NCI-H2107 (cell line): ENCODE measurements at places on chromosomes 3 and 15.

DNA sequence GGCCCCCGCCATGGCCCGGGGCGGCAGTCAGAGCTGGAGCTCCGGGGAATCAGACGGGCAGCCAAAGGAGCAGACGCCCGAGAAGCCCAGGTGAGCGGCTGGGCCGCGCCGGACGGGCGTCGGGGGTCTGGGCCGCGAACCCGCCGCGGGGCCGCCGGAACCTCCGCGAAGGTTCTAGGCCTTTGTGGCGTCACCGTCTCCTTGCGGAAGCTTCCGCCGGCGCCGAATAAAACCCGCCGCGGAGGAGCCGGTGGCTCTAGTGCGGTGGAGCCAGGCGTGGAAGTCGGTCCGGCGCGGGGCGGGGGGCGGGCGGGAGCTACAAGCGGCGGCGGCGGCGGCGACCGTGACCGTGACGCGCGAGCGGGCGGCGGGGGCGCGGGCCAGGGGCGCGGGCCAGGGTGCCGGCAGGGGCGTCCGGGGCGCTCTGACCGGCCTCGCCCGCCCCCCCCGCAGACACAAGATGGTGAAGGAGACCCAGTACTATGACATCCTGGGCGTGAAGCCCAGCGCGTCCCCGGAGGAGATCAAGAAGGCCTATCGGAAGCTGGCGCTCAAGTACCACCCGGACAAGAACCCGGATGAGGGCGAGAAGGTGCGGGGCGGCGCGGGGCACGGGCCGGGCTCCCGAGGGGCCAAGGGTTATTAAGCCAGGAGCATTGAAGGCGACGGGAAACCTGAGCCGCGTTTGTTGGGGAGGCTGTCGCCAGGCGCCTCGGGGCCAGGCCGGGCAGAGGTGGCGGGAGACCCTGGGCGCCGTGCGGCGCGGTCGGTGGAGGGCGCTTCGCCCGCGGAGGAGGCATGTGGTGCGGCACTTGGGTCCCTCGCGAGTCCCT is at the start of gene DNAJA4:
TSS of gene DNAJA4 (plus strand) at position 259 of the 833 bp plus-strand sequence. CDS start at position 461, 202 bp downstream.
- no peak for DNase-seq

GRCh38 chr15:100821327-100821726 is 58.3 kb upstream of the ALDH1A3 start:
- DNase-seq = no peak

GRCh38 chr3:41503998-41504623 is 304.8 kb downstream of the CTNNB1 start:
- DNase-seq = no peak

DNA sequence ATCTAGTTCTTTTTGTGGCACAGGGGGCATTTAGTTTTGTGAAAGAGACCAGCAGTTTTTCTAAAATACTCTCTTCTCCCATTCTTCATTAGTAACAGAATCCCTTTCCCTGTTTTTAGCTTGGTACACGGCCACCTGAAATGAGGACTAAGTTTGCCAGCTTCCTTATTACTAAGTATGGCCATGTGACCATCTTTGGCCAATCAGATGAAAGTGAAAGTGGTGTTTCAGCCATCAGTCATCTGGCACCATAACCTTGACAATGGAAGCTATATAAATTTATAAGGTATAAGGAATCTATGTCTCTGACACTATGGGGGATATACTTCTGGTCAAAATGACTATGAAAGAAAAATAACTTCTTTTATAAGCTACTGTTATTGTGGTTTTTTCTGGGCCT is 570.4 kb downstream of the AGBL1 start:
- DNase-seq = no peak

- DNase-seq = no peak
Observed at GRCh38 chr15:74301583-74302361, 65.6 kb downstream of the CCDC33 start.

DNA sequence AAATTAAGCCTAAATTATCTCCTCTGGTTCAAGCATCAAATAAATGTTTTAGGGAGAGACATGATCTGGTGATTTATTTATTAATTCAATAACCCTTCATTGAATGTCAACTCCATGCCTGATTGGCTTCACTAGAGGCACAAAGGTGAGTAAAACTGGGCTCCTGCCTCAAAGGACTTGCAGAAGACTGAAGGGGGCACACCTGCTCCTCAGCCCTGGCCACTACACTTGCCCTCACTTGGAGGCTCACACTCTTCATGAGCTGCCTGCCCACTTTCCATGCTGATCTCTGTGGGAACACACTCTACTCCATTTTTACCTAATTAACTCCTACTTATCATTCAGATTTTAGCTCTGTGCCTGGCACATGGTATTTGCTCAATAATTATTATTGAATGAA is 84.4 kb upstream of the KCNMB2 start:
- no peak for DNase-seq

GRCh38 chr15:29086001-29086400 is 183.6 kb downstream of the NSMCE3 start:
- DNase-seq = no peak

DNA sequence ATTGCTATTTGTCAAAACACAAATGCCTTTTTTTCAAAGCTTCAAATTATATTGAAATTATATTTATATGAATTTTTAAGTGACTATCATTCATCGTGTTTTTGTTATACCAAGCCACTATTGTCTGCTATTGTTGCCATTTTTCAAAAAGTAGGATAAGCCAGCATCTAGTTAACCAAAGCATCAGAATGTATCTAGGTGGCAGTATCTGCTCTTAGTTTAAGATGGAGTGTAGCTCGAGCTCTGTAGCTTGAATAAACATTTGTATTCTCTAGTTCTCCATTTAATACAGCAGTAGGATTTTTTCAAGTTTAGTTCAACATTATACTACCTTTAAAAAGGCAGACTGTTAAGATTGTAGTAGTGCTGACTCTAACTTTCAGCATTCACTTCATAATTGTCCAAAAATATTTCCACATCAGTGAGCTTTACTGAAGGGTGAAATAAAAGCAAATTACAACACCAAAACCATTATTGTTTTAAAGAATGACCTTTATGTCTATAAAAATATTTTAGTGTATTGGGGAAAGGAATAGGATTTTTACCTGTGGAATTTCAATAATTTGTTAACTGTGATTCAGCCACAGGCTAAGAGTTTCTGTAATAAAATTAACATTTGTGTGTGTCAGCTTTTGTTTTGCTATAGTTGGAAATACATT is 19.6 kb upstream of the C15orf61 start:
- DNase-seq = no peak

- no peak for DNase-seq
Observed at GRCh38 chr3:187445356-187445755, 77.2 kb downstream of the RTP4 start.

- DNase-seq = no peak
Observed at GRCh38 chr15:40121911-40122638, 13.4 kb upstream of the BMF start.

GRCh38 chr3:16671690-16672089 is 66.5 kb upstream of the DAZL start:
- DNase-seq = no peak

DNA sequence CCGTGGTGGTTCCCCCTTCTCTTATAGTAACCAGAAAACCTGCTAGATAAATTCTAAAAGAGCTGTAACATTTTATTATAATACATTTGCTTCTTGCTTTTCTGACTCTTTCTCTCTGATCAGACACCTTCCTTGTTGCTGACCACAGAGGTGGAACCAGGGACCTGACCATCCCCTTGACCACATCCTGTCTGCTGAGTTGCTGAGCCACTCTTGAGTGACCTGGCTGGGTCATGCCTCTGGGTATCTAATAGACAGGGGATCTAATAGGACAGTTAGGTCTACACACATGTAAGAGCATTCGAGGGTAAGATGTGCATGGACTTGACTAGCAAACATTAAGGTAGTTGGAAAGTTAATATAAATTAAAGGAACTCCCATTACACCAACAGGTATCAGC is 22.8 kb upstream of the TRIM59 start:
- DNase-seq = no peak

DNA sequence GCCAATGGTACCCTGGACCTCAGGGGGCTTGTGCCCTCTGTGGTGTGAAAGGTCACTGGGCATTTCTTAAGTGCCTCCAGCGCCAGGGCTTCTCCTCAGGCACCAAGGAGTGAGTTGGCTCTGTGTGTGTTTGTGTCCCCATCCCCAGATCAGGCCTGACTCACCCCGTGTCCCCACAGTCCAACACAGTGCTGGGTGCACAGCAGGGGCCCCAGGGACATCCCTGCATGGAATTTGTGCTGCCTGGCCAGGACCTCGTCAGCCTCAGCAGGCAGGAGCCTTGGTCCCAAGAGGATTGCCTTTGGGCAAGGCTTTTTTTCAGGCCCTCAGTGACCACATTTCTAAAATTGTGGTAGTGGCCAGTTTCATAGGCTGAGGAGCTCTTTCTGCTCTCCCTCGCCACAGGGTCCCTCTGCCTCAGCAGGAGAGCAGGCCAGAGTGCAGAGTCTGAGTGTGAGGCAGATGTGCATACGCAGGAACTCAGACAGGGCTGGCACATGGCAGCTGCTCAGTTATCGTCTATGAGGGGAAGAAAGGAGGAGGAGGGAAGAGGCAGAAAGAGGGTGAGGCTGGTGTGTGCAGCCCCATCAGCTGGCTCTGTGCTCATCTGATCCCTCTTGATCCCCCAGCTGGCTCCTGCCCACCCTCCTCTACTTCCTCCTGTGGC is 215.6 kb downstream of the RPLP1 start:
- DNase-seq = no peak

DNA sequence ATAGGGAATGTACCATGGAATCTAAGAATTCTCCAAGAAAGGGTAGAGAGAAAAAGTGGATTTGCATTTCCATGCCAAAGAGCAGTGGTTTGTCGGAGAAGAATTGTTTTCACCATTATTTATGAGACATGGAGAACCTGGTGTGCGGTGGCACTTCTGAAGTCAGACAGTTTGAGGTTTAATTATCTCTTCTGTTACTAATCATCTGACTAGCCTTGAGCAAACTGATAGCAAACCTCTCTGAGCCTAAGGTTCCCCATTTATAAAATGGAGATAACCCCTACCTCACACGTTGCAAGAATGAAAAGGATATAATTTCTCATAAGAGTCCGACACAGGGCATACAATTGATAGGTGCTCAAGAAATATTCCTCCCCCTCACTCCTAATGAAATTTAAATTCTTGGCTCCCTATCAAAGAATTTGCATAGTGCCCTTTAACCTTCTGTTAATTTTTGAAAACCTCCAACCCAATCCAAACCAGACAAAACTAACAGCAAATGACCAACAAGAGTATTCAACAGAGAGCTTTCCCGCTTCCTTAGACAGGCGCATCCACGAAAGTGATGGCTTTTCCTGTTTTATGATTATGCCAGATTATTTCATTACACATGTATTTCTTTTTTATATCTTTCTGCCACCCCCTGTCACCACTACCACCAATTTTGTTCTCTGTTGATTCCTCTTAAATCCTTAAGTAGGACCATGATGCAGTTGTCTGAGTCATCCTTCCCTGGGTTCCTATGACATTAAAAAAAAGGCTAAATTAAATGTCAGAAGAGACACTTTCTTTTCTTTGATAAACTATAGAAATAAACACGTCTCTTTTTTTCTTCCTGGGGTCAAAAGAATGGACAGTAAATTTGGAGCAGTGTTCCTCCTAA is 28.5 kb downstream of the TMEM212 start:
- DNase-seq = no peak

- DNase-seq = no peak
Observed at GRCh38 chr3:143755978-143756377, 92.3 kb downstream of the SLC9A9 start.

- DNase-seq = no peak
Observed at GRCh38 chr3:116445311-116445841, at the start of gene LSAMP. Gene LSAMP (minus strand): TSS chr3:116445487.

- DNase-seq = no peak
Observed at GRCh38 chr3:42753757-42754156, 19.3 kb downstream of the CCDC13 start.

DNA sequence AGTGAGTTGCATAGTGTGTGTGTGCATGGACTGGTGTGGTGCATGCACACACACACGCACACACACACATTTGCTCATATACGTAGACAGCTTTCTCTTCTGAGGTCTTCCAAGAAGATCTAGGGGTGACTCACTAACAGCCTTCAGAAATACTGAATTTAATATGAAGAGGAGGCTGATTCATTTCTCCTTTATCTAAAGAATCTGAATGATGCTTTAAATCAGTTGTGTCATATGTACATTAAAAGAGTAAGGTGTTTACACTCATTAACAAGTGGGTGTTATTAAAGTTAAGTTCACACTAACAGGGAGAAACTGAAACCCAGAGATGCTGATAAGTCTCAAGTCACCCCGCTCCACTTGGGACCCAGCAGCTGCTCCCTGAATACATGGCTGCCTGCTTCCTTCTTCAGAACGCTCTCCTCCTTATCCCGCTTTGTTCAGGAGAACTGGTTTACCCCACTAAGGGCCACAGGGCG is 22.0 kb downstream of the TMPRSS7 start:
- no peak for DNase-seq
